ENCODE measurements at places on chromosomes 5 and 9. TPM values are rescaled to one million over a fixed set of nuclear protein-coding genes. Genes with fewer than 3 reads are reported as not detected.

DNA sequence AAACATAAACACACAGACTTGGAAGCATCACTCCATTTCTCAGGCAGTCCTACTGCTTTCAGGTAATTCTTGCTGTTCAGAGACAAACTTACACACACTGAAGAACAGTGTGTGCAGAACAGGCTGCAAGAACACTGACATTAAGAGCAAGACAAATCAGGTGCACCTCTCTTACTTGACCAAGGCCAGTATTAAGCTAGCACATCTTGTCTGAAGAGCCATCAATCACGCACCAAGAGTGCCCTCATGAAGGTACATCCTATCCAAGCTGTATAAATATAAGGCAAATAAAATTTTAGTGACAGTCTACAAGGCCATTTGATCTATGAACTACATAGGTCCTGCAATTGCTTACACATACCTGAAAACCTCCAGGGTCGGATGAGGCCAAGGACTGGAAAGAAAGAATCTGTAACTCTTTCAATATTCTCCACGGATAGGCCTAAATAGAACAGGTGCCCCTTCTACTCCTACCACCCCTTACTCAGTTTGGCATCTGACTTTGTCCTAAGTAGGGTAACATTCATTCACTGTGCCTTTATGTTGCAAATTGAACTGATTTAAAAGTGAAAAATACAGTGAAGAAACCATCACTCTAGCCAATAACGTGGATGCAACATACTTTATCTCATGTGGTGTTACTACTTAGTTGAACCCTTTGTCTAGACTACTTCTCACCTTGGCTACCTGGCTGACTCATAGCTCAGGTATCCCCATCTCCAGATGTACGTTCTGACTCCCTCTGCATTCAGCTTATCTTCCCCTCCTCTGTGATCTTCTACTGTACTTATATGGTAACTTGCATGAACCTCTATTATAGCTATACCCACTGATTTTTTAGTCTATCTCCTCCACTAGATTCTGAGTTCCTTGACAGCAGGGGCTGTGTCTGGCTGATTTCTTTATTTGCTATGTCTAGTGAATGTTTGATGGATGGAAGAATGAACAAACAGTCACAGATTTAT, 256.3 kb downstream of the KIAA0825 start:
- H3K27ac ChIP-seq: no peak overlapping the region
- H3K27me3 ChIP-seq: no peaks in the 10 kb centered on the region
- no peak overlapping the region for H3K4me3 ChIP-seq
- no peaks in the 10 kb centered on the region for H3K36me3 ChIP-seq
- DNase-seq: no peak
- H3K4me1 ChIP-seq: no peaks in the 10 kb centered on the region

DNA sequence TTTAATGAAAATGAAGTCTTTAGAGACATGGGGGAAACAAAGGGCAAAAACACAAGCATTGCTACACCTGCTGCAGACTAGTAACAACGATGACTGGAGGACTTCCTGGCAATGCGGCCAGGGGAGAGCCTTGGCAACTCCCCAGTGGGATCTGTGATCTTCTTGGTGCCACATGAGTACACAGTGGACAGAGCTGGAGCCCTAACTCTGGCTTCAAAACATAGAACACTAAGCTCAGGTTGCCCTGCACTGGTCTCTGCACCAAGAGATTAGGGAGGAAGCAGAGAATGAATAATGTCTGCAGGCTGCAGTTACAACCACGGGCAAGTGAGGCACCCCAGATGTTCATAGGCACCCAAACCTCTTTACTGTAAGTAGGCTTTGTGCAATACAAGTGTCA, 91.1 kb downstream of the MRPS27 start:
- no peak overlapping the region for H3K4me3 ChIP-seq
- no peak for DNase-seq
- H3K27me3 ChIP-seq: no peaks in the 10 kb centered on the region
- peaks cover 23% of the 10 kb centered on the region for H3K4me1 ChIP-seq
- H3K36me3 ChIP-seq: peaks cover 36% of the 10 kb centered on the region

DNA sequence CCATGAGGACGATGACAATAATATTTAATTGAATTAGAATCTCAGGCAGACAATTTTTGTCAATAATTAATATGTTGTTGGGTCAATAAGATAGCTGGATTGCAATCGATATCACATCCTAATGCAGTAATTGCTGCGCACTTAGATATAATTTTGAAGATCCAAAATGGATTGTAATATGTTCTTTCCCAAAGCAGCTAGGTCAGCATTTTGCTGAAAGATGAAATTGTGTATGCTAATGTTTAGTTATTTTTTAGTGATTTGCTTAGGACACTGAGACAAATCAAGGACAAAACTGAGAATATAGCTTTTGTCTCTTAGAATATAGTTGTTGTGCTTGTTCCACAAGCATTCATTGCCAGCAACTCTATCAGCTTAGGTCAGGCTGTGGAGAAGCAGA, 389.9 kb downstream of the MTRR start:
- H3K4me3 ChIP-seq: no peak overlapping the region
- H3K27me3 ChIP-seq: no peaks in the 10 kb centered on the region
- H3K4me1 ChIP-seq: no peaks in the 10 kb centered on the region
- no peaks in the 10 kb centered on the region for H3K36me3 ChIP-seq
- no peak overlapping the region for H3K27ac ChIP-seq

- no peak overlapping the region for H3K4me3 ChIP-seq
- H3K27me3 ChIP-seq: peaks cover 10% of the 10 kb centered on the region
- H3K4me1 ChIP-seq: no peaks in the 10 kb centered on the region
Measured at GRCh38 chr9:70147651-70148050, 104.0 kb downstream of the MAMDC2 start.

S100Z gene
- total RNA-seq: 1.9 TPM

LRRTM2 gene
- total RNA-seq: 0.26 TPM

PTGS1 gene
- total RNA-seq: 0.96 TPM

- no peaks in the 10 kb centered on the region for H3K36me3 ChIP-seq
- DNase-seq: no peak
- H3K27me3 ChIP-seq: no peaks in the 10 kb centered on the region
- H3K4me1 ChIP-seq: no peaks in the 10 kb centered on the region
Measured at GRCh38 chr5:148156609-148157008, 11.7 kb upstream of the SPINK14 start.

SETD9 gene
- 8.9 TPM for total RNA-seq

- H3K4me1 ChIP-seq: peaks cover 4% of the 10 kb centered on the region
- DNase-seq: peak; percentile 79
- no peak overlapping the region for H3K27ac ChIP-seq
- H3K36me3 ChIP-seq: no peaks in the 10 kb centered on the region
Measured at GRCh38 chr5:159987031-159987674, 21.8 kb upstream of the TTC1 start.

IARS1 gene
- 123 TPM for total RNA-seq

DNA sequence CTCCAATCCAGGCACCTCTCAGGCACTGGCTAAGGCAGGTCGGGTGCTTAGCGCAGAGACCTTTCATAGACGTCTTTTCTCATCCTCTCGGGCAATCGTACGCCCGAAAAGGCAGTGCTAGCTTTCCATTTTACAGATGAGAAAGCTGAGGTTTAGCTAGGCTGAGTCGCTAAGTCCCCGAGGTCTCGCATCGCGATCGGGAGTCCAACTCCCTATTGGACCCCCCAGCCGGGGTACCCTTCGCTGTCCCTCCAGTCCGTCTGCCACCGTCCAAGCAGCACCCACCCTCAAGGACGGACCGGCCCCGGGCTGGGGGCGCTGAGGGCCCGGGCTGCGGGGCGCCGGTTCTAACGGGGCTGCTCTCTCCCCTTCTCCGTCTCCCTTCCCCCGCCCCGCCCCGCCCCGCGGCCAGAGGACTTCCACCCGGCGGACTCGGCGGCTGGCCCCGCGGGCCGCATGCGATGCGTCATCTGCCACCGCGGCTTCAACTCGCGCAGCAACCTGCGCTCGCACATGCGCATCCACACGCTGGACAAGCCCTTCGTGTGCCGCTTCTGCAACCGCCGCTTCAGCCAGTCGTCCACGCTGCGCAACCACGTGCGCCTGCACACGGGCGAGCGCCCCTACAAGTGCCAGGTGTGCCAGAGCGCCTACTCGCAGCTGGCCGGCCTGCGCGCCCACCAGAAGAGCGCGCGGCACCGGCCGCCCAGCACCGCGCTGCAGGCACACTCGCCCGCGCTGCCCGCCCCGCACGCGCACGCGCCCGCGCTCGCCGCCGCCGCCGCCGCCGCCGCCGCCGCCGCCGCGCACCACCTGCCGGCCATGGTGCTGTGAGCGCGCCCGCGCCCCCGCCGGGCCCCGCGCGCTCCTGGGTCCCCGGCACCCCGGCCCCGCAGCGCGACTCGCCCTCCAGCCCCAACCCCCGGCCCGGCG, 12.5 kb upstream of the EXOSC2 start:
- peaks cover 6% of the 10 kb centered on the region for H3K4me1 ChIP-seq
- H3K27me3 ChIP-seq: peaks cover 32% of the 10 kb centered on the region
- H3K4me3 ChIP-seq: no peak overlapping the region
- peak; percentile 68 for DNase-seq

DROSHA gene
- total RNA-seq: 87.4 TPM

FBP2 gene
- total RNA-seq: not detected

- no peak overlapping the region for H3K27ac ChIP-seq
- DNase-seq: no peak
- H3K27me3 ChIP-seq: no peaks in the 10 kb centered on the region
- H3K4me3 ChIP-seq: no peak overlapping the region
- no peaks in the 10 kb centered on the region for H3K4me1 ChIP-seq
- no peaks in the 10 kb centered on the region for H3K36me3 ChIP-seq
Measured at GRCh38 chr9:3863686-3864085, 337.9 kb upstream of the RFX3 start.

DNA sequence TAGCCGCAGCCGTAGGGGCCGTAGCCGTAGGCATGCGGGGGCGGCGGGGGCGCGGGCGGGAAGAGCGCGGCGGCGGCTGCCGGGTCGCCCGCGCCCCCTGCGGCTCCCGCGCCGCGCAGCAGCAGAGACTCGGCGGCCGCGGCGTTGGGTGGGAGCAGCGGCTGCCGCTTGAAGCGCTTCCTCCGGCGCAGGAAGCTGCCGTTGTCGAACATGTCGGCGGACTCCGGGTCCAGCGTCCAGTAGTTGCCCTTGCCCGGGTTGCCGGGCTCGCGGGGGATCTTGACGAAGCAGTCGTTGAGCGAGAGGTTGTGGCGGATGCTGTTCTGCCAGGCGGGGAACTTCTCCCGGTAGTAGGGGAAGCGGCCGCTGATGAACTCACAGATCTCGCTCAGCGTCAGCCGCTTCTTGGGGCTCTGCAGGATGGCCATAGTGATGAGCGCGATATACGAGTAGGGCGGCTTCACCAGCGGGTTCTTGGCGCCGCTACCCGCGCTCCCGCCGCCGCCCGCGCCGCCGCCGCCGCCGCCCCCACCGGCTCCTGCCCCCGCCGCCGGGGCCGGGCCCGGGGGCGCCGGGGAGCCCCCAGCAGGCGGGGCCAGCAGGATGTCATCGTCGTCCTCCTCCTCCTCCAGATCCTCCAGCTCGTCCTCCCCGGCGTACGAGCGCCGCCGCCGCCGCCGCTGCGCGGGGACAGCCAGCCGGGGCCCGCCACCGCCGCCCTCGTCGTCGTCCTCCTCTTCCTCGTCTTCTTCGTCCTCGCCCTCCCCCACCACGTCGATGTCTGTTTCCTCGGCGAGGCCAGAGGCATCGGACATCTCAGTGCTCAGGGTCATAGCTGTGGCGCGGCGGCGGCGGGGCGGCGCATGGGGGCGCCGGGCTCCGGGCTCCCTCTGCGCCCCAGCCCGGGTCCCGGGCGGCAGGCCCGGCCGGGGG, 781 bp downstream of the FOXD1 start:
- H3K4me1 ChIP-seq: peaks cover 14% of the 10 kb centered on the region
- H3K27ac ChIP-seq: peak overlapping the region; percentile 68
- peaks cover 84% of the 10 kb centered on the region for H3K27me3 ChIP-seq
- peak; percentile 68 for DNase-seq
